NCI-H345 (cell line): ENCODE measurements at places on chromosomes 5 and 9.

GRCh38 chr5:129459777-129460671, at the start of gene ADAMTS19:
TSS of gene ADAMTS19 (plus strand) at chr5:129460298. CDS start at chr5:129460392, 94 bp downstream.
- no peak for DNase-seq

DNA sequence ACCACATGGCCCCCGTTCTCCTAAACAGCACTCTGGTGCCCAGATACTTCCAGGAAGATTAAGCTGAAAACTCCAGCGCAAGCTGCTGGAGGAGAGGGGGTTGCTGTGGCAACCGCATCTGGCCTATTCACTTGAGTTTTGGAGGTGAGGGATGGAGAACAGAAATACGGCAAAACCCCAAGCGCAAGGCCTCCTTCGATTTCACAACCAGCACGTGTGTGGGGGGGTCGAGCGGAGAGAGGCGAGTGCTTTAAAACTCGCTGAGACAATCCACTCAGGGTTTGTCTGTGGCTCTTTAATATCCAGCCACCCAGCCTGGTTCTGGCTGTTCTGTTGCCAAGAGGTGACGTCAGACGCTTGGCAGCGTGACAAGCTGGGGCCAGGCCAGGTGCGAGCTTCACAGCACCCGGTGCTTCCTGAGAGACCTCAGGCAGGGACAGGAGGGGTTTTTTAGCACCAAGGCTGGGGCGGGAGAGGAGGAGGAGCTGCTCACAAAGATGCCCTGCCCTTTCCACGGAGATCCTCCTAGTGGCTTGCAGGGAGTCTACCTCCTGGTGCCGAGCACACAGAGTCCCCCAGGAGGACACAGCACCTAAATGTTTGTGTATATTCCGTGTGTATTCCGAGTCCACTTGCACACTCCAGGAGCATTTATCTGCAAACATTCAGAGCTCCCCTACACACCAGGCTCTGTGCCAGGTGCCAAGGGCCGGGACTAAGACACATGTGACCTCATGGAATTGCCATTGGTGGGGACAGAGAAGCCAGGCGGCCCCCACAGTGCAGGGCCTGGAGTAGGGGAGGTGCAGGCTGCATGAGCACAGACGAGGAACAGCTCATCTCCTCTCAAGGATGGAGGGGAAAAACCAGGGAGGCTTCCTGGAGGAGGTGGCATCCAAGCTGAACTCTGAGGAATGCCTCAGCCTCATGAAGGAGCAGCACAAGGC, 194.6 kb downstream of the OLFM1 start:
- peak; percentile 97 for DNase-seq

- DNase-seq: no peak
Measured at GRCh38 chr5:39368116-39368515, 3.8 kb upstream of the C9 start.

DNA sequence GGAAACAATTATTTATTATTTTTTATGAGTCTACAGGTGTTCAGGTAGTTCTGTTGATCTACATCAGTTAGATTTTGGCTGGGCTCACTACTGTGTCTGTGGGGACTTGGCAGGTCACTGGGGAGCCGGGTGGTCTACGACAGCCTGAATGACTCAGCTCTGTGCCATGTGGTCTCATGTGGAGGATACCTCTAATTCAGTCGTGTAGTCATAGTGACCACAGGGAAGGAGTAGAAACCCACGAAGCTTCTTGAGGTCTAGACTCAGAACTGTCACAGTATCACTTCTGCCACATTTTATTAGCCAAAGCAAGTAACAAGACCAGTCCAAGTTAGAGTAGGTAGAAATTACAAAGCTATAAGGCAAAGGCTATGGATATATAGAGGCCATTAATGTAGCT, 64.7 kb upstream of the GRAMD2B start:
- no peak for DNase-seq

GRCh38 chr5:133006653-133007052, 19.7 kb downstream of the ZCCHC10 start:
- no peak for DNase-seq

DNA sequence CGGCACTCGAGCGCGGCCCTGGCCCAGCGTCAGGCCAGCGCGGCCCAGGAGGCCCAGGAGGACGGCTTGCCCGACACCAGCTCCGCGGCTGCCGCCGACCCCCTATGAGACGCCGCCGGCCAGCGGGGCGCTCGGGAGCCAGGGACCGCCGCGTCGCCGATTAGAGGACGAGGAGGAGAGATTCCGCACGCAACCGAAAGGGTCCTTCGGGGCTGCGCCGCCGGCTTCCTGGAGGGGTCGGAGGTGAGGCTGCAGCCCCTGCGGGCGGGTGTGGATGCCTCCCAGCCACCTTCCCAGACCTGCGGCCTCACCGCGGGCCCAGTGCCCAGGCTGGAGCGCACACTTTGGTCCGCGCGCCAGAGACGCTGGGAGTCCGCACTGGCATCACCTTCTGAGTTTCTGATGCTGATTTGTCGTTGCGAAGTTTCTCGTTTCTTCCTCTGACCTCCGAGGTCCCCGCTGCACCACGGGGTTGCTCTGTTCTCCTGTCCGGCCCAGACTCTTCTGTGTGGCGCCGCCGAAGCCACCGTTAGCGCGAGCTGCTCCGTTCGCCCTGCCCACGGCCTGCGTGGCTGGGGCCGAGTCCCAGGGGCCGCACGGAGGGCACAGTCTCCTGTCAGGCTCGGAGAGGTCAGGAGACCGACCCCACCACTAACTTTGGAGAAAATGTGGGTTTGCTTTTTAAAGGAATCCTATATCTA, 42.6 kb upstream of the CACNA1B start:
- no peak for DNase-seq

GRCh38 chr9:108272349-108272899, 583.4 kb downstream of the ACTL7B start:
- peak; percentile 69 for DNase-seq

DNA sequence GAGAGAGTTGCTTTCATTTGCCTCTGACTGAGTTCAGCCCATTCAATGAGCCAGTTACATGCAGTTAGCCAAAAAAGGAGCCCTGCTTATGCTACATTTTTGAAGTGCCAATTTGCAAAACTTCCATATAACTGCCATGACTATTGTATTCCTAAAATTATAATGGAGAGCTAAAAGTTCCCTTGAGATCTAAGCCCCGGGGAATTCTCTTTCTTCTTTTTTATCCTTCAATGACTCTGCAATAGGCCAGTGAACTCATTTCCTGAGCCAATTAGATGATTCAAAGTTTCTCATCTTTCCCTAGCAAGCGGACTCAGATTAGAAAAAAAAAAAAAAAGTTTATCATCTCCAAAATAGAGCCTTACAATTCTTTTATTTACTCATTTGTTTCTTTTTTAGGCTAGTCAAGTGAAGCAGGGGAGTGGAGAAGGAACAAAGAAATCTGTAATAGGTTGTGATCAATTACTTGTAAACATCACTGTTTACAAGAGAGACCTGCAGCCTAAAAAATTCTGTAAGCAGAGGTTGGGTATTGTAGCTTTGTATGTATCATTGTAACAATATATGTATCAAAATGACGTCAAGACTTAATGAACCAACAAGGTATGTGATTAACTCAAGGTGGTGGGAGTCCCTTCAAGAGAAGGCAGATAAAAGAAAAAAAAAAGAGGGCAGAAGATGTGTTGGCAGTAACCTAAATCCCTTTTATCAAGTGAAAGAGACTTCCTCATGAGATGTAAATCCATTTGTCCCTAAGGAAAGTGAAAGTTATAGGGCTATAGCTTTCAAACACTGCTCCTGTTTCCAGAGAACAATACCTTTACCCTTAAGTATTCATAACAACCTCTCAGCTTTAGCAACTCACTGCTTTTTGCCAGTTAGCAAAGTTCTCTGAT, 48.7 kb upstream of the HOMER1 start:
- no peak for DNase-seq

DNA sequence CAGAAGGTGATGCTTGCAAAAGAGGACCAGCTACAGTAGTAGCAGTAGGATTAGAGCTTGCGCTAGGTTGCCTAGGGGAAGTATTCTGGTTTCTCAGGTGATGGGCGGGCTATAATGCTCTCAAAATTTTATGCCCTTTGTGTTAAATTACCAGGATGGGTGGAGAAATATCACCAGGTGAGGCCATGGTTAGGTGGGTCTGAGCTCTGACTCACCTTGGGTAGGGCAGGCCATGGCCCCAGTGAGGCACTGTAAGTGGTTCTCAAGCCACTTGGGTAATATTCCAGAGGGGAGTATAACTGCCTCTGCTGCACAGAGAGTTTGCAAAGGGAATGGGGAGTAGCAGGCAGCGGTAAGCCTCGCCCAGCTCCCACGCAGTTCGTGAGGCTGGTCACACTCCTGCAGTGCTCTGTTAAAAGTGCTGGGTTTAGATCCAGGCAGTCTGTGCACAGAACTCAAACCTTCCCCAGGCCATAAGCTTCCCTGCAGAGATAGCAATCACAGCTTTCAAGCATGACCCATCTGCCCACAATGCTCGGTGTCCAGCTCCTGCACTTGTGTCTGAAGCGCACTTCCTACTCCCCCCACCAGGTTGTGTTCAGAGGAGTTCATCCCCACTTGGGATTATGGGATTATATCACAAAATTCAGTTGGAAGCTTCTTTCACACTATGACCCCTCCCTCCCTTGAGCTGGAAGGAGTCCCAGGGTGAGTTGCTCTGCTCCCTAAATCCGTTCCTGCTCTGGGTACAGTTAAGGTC, 575.0 kb downstream of the CHSY3 start:
- no peak for DNase-seq

DNA sequence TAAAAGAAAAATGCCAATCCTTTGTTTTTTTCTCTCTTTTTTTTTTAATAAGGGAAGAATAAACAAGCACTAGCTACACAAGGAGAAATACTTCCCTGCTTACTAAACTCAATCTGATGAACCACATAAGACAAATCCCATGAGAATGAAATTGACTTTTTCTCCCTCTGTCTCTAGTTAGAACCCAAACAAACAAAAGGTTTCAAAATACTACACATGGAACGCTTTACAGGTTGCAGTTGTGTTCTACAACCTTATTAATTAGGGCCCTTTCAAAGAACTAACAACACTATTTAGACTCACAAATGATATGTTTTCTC, 124.5 kb downstream of the PDE4D start:
- DNase-seq: no peak

- no peak for DNase-seq
Measured at GRCh38 chr5:16742938-16743337, 126.1 kb upstream of the RETREG1 start.
